ENCODE measurements at places on chromosomes 12 and 14.

- no peak for DNase-seq
Measured at GRCh38 chr12:22518060-22518719, 26.2 kb downstream of the C2CD5 start.

DNA sequence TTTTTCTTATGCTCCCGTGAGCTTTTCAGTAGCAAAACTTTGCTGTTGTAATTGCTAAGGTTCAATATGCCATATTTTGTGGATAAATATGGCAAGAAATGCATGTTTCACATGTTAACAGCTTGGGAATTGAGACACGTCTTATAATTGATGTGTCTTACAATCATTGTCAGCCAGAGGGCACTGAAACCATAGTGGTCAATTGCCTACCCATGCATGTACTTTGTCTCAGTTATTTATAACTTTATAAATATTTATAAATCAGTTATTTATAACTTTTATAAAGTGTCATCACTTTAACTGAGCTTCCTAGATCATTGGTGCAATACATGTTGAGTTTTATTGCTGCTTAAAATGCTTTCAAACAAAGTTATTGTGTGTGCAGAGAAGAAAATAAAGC is 82.0 kb downstream of the CATSPERB start:
- no peak for DNase-seq

- DNase-seq: no peak
Measured at GRCh38 chr14:89500303-89500702, 83.3 kb upstream of the FOXN3 start.

GRCh38 chr12:104486943-104487819 is 30.4 kb downstream of the CHST11 start:
- DNase-seq: no peak

GRCh38 chr12:29191267-29191850 is 42.3 kb downstream of the FAR2 start:
- no peak for DNase-seq

- DNase-seq: no peak
Measured at GRCh38 chr12:64187794-64188193, 34.3 kb downstream of the KICS2 start.

- DNase-seq: no peak
Measured at GRCh38 chr14:83558946-83559345, 1971.0 kb upstream of the FLRT2 start.

- DNase-seq: no peak
Measured at GRCh38 chr14:105664691-105665090, 138.3 kb downstream of the TMEM121 start.

DNA sequence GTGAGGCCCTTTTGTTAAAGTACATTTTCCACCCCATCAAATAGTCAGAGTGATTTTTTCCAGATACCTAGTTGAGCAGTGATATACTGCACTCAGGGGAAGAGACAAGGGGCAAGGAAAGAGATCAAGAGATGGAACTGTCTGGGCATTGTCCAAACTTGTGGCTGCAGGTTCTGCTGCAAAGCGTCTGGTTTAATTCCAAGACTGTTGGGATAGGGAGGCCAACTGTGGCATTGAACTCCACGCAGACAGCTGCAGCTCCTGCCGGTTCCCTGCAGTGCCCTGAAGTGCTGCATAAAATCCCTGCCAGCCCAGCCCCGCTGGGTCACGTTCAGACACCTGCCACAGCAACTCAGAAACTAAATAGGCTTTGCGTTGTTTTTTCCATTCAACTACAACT is 30.5 kb downstream of the RPH3A start:
- no peak for DNase-seq

- no peak for DNase-seq
Measured at GRCh38 chr14:31389946-31390345, 30.4 kb downstream of the HEATR5A start.

DNA sequence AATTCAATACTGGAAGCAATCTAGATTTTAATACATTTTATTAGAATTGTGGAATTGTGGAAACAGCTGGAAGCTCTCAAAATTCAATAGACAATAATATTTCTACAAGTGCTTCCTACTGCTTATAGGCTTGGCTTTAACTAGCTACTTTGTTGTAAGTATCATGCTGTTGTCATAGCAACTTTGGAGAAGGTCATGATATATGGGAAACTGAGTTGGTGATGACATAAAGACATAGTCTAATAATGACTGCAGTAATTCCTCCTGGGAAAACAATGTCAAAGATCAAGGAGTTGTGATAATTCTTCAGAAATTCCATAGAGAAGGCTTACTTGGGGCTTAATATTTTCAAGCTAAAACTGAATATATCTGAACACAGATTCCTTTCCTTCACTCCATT is 266.6 kb downstream of the KIF21A start:
- no peak for DNase-seq

GRCh38 chr14:93742761-93743160 is 45.5 kb downstream of the PRIMA1 start:
- no peak for DNase-seq

GRCh38 chr12:43797561-43798217 is 8.4 kb downstream of the TWF1 start:
- DNase-seq: no peak

Measured in germinal center (tissue), 1 donor.